T-helper 9 cell (primary cell): ENCODE measurements at places on chromosomes 3 and 15.

DNA sequence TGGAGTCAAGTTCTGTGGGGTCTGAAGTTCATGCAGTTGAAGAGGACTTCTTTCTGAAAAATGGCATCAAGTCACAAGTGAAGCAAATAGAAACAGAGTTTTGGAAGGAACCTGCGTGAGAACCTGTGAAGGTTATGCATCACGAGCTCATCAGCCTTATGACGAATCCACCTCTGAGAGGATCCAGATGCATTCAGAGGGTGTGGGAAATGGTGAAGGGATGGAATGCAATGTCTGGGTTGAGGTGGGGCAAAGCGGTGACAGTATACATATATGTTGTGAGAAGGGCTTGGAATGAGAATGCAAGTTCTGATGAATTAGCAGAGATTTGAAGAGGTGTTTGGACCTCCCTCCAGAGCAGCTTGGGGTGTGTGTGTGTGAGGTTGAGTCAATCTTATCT lies 382.1 kb upstream of the TBL1XR1 start:
- no peak for DNase-seq

- no peak for DNase-seq
These were observed 148.9 kb upstream of the IL12A start for GRCh38 chr3:159839561-159840379.

DNA sequence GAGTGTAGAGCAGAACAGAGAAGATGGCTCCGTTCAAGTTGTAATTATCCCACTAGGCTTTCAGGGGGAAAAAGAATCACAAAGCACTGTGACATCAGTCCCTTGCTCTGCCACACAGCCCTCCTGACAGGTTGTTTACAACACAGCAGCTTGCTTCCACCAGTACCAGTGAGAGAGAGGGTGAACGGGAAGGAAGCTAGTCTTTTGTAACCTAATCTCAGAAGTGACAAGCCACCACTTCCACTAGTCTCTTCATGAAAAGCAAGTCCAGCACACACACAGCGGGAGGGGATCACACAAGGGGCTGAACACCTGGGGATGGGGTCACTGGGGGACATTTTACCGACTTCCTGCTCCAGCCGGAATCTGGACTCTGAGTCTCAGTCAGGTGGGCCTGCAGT lies 86.3 kb downstream of the FAM81A start:
- DNase-seq: no peak

- DNase-seq: no peak
These were observed 8.1 kb downstream of the SPATA12 start for GRCh38 chr3:57068437-57069089.

- no peak for DNase-seq
These were observed 32.2 kb upstream of the GREM1 start for GRCh38 chr15:32685576-32685975.
